ENCODE measurements at places on chromosomes 11 and 22.
A peak's percentile ranks its signal among the peaks of the same experiment; 100 is the strongest.

GRCh38 chr11:67439321-67440228, 2.1 kb upstream of the PTPRCAP start:
- no peak for DNase-seq

DNA sequence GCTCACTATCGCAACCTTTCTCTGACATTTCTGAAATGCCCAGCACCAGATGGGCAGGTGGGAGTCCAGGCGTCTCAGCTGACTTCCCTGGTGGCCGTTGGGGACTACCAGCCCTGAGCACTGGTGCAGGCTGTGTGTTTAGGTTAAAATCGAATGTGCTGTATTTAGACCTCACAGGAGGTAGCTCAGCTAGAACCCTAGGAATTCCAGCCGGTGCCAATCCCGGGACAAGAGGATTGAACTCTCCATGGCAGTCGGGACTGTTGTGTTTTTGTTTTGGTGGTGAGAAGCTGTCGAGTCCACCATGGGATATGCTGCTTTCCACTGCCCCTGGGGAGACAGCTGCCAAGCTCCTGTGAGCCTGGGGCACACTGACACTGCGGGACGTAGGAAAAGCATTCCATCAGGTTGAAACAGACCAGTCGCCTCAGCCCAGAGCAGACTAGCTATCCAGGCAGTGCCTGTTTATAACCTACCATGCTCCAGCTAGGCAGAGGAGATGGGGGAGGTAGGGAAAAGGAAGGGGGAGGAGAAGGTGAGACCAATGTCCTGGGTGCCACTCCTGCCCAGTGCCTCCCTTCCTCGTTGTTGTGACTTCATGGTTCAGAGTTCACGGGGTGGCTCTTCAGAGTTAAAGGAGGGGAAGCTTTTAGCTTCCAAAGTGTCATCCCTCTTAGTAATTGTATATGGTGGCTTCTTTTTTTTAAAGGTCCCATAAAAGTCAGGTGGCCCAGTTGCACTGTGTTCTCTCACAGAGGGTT, 53.0 kb downstream of the MICAL2 start:
- DNase-seq = no peak

- no peak for DNase-seq
Measured at GRCh38 chr22:37256075-37256726, 12.1 kb upstream of the RAC2 start.

DNA sequence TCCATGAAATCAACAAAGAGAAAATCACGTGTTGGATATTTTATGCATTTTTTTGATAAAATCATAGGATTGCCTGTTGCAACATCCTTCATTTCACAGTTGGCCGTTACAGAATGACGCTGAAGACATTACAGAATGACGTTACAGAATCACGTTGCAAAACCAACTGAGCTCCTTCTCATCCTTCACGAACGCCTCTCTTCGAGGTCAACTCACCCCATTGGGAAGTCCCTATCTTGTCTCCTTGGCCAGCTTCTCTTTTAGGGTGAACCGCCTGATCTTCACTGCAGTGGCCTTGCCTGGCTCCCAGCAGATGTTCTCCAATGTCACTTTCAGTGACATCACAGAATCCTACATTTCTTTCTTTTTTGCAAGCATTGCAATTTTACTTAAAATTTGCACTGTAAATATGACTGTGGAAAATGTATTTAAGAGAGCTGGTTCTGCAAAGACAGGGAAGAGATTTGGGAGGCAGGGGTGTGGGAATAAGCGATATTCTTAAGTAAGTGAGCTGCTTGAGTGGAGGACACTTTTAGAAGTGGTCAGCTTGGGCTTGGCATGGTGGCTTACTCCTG, 5.1 kb downstream of the KRTAP5-7 start:
- DNase-seq = no peak

DNA sequence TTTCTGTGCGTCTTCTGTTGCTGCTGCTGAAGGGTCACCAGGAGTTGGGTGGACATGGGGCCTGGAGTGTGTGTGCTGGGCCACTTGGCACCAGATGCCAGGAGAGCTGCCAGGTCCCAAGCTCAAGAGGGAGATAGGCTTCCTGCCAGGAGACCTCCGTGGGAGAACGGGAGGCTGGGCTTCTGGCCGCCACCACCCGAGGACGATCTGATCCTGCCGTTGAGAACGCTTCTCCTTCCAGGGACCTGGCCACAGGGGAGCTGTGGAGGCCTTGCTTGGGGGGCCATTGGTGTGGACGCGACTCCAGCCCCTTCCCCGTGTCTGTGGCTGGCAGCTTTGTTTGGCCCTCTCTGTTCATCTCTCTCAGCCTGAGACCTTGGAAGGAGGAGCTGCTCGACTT, 2.4 kb downstream of the BRSK2 start:
- no peak for DNase-seq

GRCh38 chr22:37802310-37803194, 5.2 kb upstream of the GCAT start:
- DNase-seq = peak; percentile 49

DNA sequence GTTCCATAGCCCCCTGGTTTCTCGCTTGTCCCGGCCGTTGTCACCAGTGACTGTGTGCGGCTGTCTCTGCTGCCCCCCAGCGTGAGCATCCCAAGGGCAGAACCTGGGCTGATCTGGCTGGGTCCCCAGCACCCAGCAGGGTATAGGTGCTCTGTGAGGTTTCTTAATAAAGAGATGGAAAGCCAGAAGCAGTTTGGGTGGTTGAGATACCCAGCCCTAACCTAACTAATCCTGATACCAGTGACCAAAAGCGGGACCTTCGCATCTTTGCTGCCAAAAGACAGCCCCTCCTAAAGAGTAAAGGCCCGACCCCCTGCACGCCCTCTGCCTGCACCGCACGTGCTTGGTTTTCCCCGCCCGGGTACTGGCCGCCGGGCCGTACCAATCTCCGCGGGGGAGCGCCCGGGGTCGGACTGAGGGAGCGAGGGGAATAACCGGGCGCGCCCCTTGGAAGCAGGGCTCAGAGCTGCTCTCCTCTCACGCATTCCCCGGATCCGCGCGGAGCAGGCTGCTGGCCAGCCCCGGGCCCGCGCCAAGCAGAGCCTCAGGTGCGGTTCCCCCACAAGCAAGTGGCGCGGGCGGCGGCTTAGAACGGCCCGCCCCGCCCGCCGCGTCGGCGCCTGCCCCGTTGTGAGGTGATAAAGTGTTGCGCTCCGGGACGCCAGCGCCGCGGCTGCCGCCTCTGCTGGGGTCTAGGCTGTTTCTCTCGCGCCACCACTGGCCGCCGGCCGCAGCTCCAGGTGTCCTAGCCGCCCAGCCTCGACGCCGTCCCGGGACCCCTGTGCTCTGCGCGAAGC, at the start of gene DGAT2:
DGAT2 (plus strand) TSS at position 667 of the 797 bp plus-strand sequence. CDS start 214 bp downstream, outside the sequence.
- DNase-seq = peak; percentile 94

- DNase-seq = no peak
Measured at GRCh38 chr11:102712137-102712536, 6.6 kb upstream of the MMP27 start.

DNA sequence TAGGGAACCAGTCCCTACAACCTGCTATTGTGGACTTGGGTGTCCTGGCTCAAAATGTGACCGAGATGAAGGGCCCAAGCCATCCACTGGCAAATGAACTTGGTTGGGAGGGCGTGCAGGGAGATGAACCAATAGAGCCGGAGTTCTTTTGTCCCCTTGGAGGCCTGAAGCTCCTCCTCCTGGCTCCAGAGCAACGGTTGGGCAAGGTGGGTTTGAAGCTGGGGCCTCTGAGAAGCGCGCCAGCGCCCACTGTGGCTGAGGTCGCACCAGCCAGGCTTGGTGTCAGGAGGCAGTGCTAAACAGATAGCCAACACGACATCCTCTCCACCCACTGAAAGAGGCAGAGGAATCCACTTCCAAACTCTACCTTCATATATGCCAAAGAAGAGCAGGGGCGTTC, 36.0 kb upstream of the PACSIN2 start:
- no peak for DNase-seq

DNA sequence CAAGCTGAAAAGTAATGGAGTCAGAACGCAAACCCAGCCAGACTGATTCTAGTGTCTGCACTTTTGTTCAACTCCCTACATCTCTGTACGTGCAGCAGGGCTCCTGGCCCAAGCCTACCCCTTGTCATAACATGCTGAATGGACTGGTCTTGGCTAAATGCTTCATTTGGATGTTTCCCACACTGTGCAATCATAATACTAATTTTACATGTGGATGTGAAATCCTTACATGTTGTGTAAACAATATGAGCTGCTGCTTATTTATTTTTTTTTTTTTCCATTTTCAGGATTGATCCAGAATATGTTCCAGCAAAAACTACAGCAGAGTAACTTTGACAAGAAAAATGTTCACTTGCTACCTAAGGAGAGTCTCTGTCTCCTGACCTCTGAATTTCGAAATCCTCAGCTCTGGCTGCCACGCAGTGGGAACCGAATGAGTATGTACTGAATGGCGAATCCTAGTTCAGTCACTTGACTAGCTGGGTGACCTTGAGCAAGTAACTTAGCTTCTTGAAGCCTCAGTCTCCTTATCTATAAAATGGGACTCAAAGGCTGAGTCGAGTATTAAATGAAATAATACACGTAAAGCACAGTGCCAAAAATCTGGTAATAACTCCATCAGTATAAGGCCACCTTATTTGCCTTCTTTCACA, 133.4 kb downstream of the EHF start:
- no peak for DNase-seq

DNA sequence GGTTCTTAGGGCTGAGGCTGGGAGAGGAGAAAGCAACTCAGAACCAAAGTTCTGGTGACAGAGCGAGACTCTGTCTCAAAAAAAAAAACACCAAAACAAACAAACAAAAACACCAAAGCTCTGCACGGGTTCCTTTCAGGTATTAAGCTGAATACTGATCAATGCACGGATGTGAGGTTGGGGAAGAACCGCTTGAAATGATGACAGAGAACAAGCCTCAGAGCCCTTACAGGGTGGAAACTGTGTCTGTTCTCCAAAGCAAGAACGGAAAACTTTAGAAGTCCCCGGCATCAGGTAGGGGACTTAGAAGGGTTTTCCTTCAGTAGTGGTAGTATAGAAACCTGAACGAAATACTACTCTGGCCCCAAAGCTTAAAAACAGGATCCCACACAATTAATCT, 260.0 kb downstream of the TBC1D22A start:
- DNase-seq = no peak

DNA sequence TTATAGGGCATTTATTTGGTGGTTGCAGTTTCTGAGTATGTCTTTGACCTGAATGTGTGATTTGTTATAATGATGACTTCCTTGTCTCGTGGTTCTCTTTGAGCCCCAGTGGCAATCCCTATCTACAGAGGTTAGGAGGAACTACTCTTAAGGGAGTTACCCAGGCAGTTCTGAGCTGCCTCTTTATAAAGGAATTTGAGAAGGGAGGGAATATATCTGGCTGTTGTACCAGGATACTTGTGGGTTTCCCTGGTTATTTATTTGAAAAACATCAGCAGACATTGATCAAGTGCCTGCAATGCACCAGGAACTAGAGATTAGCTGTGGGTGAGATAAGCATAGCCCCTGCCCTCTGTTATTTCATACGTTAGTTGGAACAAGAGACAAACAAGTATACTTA, 243.5 kb upstream of the ARHGAP20 start:
- DNase-seq = no peak

DNA sequence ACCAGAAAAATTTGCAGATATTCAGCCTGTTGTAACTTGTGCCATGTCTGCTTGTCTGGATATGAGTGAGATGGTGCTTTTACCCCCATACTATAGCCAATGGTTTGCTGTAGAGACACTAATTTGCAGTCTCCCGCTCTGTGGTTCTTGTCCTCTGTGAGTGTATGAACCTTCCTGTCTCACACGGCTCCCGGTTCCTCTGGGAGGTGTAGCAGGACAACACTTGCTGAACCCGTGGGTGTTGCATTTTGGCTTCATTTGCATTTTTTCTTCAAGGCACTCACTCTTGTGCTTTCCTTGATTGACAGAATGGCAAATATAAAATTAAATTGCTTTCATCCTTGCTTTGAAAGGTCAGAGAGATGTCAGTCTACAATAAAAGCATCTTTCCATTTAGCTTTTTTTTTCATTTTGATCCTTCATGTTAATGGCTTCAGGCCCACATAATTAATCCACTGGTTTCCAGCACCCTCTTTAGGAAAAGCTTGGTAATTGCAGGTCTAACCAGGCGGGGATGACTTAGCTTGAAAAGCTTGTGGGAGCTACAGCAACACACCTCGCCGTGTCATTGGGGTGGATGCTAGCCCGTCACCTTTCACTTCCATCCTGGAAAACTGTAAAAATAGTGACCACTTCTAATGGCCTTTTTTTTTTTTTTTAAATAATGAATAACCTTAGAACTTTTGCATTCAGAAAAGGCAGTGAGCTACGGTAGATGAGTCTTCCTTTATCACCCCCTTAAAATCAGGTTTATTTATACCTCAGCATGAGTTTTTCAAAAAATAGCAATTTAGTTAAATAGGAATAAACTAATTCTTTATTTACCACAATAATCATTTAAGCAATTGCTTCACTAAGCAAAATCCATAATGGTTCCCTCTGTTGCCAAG, 27.4 kb upstream of the ST14 start:
- DNase-seq = peak; percentile 81

DNA sequence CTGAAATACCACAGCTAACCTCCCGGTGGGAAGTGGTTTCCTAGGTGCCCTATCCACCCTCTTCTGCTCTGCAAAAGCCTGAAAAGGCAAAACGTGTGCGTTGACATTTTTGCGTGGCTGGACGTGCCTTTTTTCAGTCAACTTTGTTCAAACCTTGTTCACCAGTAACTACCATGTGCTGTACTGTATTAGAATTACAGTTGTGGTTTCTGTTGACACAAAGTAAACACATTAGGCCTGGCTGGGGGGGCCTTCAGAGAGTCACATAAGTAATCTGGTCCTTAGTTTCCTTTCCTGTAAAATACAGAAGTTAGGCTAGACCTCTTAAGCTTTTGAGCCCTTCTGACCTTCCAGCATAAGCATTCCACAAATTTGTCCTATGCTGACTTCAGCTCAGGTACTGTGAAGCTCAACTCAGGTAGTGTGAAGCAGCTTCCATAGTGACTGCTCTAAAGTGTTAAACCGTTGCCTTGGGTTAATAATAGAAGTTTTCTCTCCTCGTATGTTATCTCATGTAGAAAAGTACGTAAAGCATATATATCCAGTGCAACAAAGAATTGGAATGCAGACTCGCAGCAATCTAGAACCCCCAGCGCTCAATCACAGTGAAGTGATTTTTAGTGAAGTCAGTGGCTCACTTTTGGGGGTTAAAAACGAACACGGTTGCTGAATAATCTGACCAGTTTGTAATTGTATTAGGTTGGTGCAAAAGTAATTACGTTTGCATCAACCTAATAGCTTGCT, 1.8 kb downstream of the EWSR1 start:
- DNase-seq = no peak

DNA sequence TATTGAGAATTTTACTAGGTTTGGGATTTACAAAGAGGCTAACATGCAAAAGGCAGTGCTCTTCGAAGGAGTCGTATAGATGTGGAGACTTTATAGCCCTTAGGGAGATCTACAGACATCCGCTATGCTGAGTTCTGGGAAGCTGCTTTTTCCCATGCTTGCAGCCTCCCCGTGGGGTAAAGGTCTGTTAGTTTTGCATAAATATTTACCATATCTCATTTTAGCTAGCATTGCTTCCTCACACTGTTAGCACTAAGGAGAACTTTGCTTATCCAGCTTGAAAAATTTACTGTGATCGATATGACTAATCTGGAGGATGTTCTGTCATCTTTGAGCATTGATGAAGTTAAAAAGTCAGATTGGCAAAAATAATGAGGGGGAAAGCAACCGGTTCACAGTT, 18.6 kb downstream of the ARHGEF12 start:
- DNase-seq = no peak

GRCh38 chr11:102196351-102196750, 86.1 kb downstream of the YAP1 start:
- DNase-seq = no peak

GRCh38 chr11:30859669-30860068, 273.5 kb upstream of the MPPED2 start:
- no peak for DNase-seq

GRCh38 chr11:3796346-3796745, 1.0 kb downstream of the NUP98 start:
- DNase-seq = no peak

All from GM13977 (cell line).